Stimulated activated CD8-positive, alpha-beta memory T cell treated with anti-CD3 and anti-CD28 coated beads, Interleukin-4, amount 100 ng/mL, for 1 hour (primary cell): ENCODE measurements at places on chromosomes 1 and 21.

- DNase-seq: no peak
Measured at GRCh38 chr1:238141353-238141752, 250.6 kb upstream of the ZP4 start.

DNA sequence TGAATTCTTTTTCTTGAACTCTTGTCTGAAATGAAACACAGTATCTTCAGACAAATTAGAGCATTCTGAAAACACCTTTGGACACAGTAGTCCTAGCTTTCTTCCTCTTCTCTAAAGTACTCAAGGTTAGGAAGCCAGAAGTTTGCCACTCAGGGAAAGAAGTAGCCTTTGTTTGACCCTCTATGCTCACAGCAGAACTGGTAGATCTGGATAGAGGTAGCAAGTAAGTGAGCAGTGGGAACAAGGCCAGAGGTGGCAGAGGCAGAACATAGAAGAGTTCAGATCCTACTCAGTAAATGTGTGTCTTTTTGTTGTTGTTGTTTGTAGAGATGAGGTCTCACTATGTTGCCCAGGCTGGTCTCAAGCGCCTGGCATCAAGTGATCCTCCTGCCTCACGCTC lies 7.4 kb upstream of the PIGR start:
- no peak for DNase-seq

DNA sequence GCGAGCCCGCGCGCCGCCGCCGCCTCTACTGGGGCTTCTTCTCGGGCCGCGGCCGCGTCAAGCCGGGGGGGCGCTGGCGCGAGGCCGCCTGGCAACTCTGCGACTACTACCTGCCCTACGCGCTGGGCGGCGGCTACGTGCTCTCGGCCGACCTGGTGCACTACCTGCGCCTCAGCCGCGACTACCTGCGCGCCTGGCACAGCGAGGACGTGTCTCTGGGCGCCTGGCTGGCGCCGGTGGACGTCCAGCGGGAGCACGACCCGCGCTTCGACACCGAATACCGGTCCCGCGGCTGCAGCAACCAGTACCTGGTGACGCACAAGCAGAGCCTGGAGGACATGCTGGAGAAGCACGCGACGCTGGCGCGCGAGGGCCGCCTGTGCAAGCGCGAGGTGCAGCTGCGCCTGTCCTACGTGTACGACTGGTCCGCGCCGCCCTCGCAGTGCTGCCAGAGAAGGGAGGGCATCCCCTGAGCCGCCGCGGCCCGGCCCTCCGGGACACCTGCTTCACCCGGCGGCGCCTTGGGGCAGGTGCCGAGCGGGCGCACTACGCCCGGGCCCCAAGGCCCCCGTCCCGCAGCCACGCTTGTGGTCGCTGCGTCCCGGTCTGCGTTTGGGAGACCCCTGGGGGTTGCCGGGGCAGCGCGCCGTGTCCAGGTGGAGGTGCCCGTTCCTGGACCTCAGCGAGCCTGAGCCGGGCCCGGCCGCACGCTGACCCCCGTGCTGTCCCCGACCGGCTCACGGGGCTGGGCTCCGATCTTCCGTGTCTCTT lies 944 bp downstream of the B3GALT6 start:
- no peak for DNase-seq

- DNase-seq: no peak
Measured at GRCh38 chr1:42765269-42765668, 1.6 kb downstream of the P3H1 start.

DNA sequence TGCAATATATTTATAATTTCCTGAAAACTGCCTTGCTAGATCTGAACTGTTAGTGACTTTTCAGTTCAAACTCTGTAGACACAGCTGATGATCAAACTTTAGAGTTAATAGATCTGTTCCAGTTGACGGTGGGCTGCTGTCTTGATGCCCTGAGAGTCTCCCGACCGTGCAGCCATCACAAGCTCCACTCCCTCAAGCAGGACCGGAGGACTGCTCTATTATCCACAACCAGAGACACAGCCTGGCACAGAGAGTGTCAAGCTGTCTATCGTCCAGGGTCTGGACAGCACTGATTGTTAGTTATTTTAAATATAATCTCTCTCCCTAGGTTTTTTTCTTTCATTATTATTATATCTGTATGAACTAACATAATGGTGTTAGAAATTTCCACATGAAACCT lies 8.0 kb downstream of the CHODL start:
- DNase-seq: no peak

GRCh38 chr1:3645666-3646355 lies 4.1 kb downstream of the WRAP73 start:
- DNase-seq: no peak

- DNase-seq: no peak
Measured at GRCh38 chr1:230237805-230238204, 170.8 kb downstream of the GALNT2 start.

- DNase-seq: no peak
Measured at GRCh38 chr1:204323887-204324286, 35.8 kb downstream of the PLEKHA6 start.

- peak; percentile 37 for DNase-seq
Measured at GRCh38 chr1:63615768-63616420, 22.7 kb downstream of the PGM1 start.

GRCh38 chr1:227043755-227044154 lies 103.7 kb downstream of the COQ8A start:
- no peak for DNase-seq

DNA sequence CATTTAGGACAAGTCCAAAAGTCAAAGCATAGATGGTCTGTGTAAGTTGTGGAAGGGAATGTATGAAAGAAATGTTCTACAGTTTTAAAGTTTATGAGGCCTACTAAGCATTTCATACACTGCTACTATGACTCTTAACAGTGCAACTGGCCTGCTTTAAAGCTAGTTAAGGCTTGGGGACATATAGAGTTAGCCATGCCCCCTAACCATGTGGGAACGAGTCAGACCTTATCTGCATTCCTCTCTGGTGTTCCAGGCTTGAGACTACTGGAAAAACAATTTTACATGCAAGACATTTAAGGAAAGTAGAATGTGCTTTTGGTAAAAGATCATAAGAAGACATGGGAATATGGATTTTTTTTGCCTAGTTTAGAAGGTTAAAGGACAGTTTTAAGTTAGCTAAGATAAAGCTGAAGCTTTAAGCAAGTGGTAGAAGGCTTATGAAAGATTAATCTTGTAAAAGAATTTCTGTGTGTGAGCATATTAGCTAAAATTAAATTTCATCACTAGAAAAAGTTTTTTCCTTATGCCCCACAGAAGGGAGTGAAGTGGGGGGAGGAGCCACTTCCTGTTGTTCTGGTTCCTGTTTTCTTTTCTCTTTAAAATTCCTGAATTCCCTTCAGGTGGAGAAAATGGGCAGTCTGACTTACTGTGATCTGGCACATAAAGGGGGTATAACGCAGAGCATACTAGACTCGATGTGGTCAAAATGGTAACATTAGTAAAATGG lies 8.9 kb upstream of the CD48 start:
- no peak for DNase-seq

DNA sequence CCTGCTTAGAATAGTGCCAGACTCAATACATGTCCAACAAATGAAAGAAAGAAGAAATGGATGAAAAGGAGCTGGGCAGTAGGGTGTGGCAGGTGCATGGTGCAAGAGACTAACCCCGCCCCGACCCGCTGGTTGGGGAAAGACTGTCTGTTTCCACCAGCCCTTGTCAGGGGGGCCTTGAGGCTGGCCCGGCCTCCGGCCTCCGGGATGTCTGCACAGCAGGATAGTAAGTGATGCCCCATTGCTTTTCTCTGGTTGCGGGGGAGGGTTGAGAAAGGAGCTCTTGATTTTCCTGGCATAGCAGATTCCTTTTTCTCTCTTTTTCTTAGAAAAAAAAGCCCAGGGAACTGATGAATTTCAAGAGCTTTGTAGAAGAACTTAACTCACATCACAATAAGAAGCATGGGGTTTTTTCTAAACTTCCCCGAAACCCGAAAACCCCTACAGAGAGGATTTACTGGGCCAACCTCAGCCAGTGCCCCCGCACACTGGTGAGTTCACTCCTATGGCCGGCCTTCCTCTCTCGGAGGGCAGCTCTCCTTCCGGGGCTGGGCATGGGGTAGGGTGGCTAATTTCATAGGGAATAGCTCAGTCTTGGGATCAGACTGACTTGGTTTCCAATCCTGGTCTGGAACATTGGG lies 12.5 kb upstream of the TTC22 start:
- DNase-seq: no peak

GRCh38 chr1:221366495-221367110 lies 375.3 kb downstream of the DUSP10 start:
- DNase-seq: no peak

- no peak for DNase-seq
Measured at GRCh38 chr1:210688512-210689234, 360.0 kb downstream of the HHAT start.
